ENCODE measurements at places on chromosomes 6 and 20. TPM values are rescaled to one million over a fixed set of nuclear protein-coding genes. Genes with fewer than 3 reads are reported as not detected.

COL21A1 gene
- total RNA-seq: 110 TPM

SLC4A11 gene
- total RNA-seq: not detected

TINAG gene
- total RNA-seq: not detected

LRFN2 gene
- not detected for total RNA-seq

CSNK2B gene
- total RNA-seq: 206 TPM

JARID2 gene
- 7.8 TPM for total RNA-seq

STK35 gene
- total RNA-seq: 12.5 TPM

NOL7 gene
- total RNA-seq: 90.7 TPM

HMGA1 gene
- total RNA-seq: 8.6 TPM

PACRG gene
- total RNA-seq: 0.36 TPM

CCM2L gene
- 3.4 TPM for total RNA-seq

GINS1 gene
- total RNA-seq: 0.28 TPM

CAGE1 gene
- not detected for total RNA-seq

SCAF8 gene
- total RNA-seq: 41.0 TPM

ABHD16B gene
- total RNA-seq: not detected

HCRTR2 gene
- total RNA-seq: not detected

TNF gene
- total RNA-seq: 0.33 TPM

TMEM170B gene
- total RNA-seq: 10.3 TPM

Measured in sigmoid colon (tissue), 7 donors.